ENCODE measurements at places on chromosomes 11 and 22.

GRCh38 chr11:94574193-94574961 is 7.2 kb downstream of the PIWIL4 start:
- no peak for DNase-seq

GRCh38 chr11:11192541-11192940 is 160.5 kb downstream of the CSNK2A3 start:
- DNase-seq, result no peak

DNA sequence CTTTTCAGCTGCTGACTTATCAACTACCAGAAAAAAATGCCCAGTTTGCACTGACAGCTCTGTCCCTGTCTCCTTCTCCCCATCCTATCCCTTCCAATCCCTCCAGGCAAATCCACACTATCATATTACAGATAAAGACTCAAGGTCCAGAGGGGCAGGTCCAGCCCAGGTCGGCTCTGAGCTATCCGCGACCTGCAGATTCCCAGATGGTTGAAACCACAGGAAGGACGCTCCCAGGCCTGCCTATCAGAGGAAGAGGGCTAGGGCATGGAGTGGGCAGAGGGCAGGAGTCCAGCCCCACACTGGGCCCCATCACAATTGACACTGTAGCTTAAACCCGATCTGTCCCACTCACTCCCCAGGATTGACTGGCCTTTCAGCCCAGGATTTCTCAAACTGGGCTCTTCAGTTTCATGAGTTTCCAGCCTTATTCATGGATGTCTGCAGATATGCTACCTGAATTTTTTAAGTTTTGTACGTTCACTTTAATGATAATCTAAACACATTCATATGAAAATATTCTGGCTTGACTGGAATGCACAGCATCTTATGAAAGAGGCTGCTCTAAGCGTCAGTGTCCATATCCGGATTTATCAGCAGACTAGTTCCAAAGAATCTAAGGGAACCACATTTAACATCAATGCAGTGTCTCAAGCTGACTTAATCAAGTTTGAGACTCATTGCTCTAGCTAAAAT is 16.4 kb upstream of the FCHSD2 start:
- no peak for DNase-seq

GRCh38 chr11:116823031-116823843 is at the start of gene APOA4:
Gene APOA4, minus strand, starts transcription at chr11:116823304. Its CDS starts 113 bp downstream, at chr11:116823191.
- DNase-seq, result no peak

DNA sequence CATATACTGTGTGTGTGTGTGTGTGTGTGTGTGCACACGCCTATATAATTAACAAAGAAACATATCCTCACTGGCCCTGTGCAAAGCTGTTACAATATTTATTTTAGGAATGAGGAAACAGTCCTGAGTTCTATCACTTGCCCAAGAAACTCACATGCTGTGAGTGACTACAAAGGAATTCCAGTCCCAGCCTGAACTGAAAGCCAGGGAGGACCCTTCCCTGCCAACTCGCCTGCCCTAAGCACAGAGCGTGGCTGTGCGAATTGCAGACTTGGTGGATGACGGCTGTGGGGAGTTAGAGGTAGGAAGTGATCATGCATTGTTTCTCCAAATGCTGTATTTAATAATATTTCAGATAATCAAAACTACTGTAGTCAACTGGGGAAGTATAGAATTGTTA is 26.4 kb upstream of the CD5 start:
- no peak for DNase-seq

DNA sequence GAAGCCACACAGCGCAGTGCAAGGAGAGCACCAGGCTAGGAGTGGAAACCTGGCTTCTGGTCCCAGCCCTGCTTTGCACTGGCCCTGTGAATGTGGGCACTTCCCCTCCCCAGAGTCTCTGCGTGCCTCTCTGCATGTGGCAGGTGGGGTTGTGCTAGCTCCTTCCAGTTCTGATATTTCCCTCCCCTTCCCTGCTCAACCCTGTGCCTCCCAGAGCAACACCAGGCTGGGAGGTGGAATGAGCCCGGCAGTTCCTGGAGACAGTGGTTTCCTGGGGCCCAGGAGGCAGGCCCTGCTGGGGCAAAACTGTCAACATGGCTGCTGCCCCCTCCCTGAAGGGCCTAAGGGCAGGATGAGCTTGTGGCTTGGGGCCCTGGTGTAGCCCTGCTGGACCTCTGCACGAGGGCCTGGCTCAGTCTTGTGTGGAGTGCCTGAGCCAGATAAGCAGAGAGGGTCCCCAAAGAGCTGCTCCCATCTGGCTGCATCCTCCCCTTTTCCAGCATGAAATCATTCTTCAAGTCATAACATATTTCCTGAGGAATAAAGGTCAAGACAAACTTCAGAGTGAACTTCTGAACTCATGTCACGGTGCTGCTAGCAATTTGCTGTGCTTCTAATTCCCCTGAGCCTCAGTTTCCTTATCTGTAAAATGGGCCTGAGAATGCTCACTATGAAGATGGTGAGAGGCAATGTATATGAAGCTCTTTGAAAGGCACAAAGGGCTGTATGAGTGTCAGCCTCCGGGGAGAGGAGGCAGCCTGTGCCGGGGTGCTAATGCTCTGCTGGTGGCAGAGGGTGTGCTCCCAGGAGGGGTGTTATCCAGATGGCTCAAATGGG is 116.0 kb downstream of the GRIK4 start:
- no peak for DNase-seq

GRCh38 chr11:93481696-93482095 is 61.5 kb downstream of the SMCO4 start:
- DNase-seq, result no peak

GRCh38 chr11:117258576-117258975 is 26.1 kb downstream of the RNF214 start:
- no peak for DNase-seq

DNA sequence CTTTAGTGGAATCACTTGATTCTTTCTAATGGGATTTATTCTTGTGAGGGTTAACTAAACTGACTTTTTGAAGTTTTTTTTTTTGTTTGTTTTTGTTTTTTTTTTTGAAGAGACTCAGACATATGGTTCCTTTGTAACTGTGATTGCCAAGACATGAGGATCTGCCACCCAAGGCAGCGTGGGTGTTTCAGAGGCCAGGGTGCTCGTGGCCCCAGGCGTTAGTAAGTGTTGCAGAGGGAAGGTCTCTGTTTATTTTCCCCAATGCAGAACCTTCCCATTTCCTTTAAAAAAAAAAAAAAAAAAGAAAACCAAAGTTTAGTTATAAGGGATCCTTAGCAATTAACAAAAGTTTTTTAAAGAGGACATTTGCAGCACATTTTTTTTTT is 94.8 kb downstream of the CTTN start:
- DNase-seq, result no peak

DNA sequence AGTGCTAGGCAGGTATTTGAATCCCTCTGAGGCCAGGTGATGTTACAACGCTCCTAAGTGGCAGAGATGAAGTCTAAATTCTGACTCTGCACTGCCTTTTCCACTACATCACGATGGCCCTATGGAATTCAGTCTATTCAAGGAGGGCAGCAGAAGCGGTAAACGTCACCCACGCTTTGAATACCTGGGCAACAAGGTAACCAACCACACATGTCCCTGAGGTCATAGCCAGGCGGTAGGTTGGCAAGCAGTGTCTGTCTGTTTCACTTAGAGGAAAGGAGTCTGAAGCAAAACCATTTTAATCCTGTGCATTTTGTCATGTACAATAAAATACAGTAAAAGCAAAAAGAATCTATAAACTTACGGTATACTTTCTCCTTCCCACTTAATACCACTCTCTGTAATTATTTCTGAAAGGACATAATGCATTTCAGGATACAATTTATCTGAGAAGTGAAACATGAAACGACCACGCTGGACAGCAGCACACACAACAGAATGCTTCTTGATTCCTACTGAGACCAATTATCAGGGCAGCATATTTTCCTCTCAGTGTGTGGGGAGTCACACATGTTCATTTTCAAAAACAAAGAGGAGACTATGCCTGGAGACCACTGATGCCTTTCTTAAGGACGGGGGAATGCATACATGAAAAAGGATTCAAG is 51.3 kb downstream of the PRDM10 start:
- DNase-seq, result no peak

DNA sequence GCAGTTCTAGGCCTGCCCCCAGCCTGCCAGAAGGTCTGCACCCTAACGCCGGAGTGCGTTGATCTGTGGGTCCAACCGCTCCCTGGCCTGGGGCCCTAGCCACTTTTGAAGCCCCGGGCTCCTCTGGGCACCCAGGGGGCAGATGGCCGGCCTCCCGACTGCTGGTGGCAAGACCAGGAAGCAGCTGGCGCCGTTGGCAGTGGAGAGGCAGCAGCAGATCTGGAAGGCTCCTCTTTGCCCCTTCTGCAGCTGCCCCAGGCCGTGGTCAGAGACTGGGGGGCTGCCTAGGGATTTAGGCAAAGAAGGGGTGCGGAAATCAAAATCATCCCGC is 445 bp upstream of the VWCE start:
- DNase-seq, result no peak

GRCh38 chr11:110356762-110357671 is 60.6 kb upstream of the RDX start:
- DNase-seq, result no peak

- no peak for DNase-seq
Observed at GRCh38 chr11:48150213-48150612, 66.4 kb upstream of the OR4B1 start.

DNA sequence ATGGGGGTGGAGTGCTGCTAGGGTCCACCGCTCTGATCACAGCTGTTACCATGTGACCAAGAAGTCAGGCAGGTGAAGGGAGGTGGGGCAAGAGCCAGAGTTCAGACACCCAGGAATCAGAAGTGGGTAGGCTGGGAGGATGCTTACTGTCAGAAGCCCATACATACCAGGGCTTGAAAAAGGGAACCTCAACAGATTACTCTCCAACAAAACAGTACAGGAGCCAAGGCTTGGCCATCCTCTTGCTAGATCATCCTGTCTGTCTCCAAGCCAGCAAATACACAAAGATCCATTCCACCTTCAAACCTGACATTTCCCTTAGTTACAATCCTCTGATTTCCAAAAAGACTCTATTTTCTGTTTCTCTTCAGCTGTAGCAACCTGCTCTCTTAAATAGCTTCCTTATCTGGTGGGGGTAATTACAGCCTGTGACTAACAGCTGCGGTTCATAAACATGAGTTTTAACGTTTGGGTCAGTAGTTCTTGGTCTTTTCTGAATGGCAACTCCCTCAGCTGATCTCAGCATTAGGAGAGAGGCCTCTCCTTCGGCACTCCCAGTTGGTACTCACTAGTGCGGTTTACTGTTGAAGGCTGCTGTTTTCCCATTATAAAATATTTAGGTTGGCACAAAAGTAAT is 31.1 kb upstream of the WT1 start:
- no peak for DNase-seq

GRCh38 chr11:10505278-10506007 is 35.5 kb downstream of the RNF141 start:
- DNase-seq, result no peak

- no peak for DNase-seq
Observed at GRCh38 chr11:4105916-4106315, 11.3 kb downstream of the RRM1 start.

DNA sequence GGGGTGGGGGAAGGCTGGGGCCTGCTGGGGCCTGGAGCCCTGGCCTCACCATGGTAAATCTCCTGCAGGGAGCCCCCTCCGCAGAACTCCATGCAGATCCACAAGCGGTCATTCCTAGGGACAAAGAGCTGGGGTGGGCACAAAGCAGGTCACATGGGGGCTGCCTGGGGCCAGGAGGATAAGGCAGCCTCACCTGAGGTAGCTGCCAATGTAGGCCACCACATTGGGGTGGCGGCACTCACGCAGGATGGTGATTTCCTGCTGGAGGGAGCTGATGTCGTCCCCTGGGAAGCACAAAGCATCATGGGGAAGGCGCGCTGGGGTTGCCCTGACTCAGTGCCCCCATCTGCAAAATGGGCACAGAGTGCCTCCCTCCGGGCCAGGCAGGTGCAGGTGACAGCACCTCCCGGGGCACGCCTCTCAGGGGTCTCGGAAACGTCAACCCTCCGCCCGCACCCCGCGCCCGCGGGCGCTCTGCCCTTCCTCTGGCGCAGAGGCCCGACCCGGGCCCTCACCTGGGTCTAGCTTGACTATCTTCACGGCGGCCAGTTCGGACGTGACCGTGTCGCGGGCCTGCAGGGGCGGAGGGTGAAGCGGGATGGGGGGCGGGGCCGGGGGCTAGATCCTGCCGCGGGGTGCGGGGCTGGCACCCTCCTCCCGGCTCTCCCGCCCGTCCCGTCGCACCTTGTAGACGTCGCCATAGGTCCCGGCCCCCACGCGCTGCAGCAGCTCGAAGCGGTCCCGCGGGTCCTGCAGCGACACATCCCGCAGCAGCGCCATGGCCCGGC is 450 bp downstream of the MAP4K2 start:
- DNase-seq, result no peak

DNA sequence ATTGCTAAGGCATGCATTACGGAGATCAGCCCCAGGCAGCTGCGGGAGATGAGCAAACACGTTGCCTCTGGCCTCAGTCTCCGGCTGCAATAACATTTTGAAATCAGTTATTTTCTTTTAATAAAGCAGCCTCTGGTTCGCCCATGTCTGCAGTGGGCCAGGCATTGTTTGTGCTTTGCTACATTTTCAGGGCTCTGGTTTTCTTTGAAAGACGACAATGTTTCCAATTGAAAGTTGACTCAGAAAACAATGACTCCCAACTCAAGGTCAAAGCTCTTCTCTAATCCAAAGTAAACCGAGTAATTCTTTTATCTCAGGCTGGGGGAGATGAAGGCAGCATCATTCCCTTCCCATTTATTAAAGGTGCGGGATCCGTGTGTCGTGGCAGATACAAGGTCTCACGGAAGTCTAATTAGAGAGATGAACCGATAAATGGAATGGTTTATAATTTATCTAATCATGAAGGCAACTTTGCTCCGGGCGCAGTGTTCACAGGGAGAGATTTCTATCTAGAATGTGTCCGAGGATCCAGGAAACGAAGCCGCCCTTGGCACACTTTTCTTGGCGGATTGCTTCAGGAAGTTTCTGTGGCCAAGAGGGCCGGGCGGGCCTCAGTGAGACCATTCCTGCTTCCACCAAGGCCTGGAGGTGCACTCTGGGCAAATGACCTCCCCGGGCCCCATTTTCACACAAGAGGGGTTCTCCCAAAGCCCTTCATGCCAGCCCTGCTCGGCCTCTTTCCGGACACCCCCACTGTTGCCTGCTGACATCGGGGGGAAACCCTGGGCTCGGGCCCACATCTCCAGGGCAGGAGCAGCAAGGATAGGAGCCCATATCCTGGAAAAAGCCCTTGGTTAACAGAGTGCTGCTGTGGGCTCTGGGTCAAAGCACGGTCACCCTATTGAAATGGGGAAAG is 811.4 kb downstream of the BRD1 start:
- no peak for DNase-seq

GRCh38 chr11:47215366-47215910 is 664 bp downstream of the DDB2 start:
- DNase-seq, result no peak

DNA sequence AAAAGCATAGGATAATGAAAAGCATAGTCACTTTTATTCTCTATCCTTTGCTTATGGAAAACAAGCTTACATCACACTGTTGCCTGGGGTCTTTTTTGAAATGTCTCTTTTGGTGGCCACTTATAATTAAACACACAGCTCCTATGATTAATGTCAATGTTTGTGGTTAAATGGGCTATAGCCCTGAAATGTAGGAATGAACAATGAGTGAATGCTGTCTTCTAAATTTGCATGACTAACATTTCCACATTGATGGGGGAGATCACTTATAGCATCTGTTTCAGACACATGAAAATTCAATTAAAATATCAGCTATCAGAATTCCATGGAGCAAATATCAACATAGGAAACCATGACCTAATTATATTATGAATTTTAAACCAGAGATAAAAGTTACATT is 171.4 kb upstream of the FAT3 start:
- DNase-seq, result no peak

GRCh38 chr22:24938741-24939341 is 7.7 kb downstream of the LHFPL7 start:
- no peak for DNase-seq

GRCh38 chr11:26229257-26229656 is 102.7 kb upstream of the ANO3 start:
- no peak for DNase-seq

GRCh38 chr11:27965559-27965958 is 142.4 kb downstream of the KIF18A start:
- no peak for DNase-seq

Data from right hindlimb (tissue), 1 donor.